Mesendoderm (in vitro differentiated cells): ENCODE measurements at places on chromosomes 1 and 21.

- no peak for DNase-seq
Measured at GRCh38 chr1:201742955-201743805, 85.8 kb upstream of the IPO9 start.

DNA sequence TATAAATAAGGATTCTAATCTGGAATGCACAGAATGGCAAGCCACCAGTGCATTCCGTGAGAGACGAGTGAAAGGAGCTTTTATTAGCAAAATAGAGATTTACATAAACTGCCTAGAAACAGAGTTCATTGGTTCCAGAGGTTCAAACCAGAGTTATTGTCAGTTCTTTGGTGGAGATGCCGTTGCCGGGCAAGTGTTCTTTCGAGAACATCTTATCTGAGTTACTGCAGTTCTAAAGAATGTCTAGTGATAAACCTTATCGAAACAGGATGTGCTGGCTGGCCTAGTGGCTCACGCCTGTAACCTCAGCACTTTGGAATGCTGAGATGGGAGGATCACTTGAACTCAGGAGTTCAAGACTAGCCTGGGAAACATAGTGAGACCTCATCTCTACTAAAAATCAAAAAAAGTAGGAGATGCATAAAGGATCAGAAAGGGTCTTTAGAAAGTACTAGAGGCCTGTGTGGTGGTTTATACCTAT lies 19.9 kb upstream of the EVI5 start:
- peak; percentile 98 for DNase-seq

- DNase-seq: no peak
Measured at GRCh38 chr21:17114045-17114444, 398.8 kb upstream of the CXADR start.

DNA sequence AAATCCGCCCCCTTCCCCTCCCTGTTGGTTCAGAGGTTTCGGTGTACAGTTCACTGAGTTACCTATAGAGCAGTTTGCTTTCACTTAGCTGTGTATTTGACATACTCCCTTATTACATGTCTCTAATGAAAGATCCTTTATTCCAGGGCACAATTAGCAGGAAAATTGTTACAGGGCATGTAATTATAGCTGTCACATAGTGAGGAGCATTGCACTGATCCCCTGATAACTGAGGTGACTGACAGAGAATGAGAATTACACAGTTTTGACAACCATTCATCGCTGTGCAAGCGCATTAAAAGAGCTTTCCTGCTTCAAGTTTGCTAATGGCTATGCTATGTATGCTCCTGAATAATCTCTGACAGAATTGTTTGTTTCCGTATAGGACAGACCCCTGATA lies 26.9 kb downstream of the DAP3 start:
- DNase-seq: no peak

GRCh38 chr1:156356262-156356874 lies 12.6 kb upstream of the RHBG start:
- no peak for DNase-seq

DNA sequence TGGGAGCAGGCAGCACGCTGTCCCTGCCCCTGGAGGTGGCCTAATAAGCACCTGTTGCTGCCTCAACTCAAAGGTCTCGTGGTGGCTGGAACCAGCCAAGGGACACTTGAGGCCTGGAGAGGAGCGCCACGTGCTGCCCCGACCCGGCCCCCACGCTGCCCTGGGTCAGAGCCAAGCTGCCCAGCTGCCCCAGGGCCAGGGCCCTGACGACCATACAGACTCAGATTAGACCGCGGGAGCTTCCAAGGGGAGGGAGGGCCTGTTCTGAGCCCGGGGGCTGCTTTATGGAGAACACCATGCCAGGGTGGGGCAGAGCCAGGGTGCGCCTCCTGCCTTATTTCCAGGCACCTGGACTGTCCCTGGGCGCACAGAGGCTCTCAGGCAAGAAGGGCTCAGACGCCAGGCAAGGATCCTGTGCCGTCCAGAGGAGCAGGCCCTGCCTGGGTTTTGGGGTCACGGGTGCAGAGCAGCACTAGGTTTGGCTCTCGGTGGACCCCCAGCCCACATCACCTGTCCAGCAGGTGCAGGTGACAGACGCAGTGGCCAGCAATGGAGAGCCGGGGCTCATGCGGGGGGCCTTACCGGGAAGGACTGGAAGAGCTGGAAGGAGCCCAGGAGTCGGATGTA lies 18.6 kb downstream of the KRTAP10-1 start:
- no peak for DNase-seq

- peak; percentile 98 for DNase-seq
Measured at GRCh38 chr1:32464716-32465577, at the start of gene ZBTB8B. TSS of gene ZBTB8B (plus strand) at chr1:32465072. CDS start at chr1:32470625, 5,553 bp downstream.

GRCh38 chr1:236520445-236521005 lies 3.3 kb upstream of the LGALS8 start:
- peak; percentile 60 for DNase-seq

- DNase-seq: no peak
Measured at GRCh38 chr21:37294679-37295078, 27.5 kb upstream of the VPS26C start.

DNA sequence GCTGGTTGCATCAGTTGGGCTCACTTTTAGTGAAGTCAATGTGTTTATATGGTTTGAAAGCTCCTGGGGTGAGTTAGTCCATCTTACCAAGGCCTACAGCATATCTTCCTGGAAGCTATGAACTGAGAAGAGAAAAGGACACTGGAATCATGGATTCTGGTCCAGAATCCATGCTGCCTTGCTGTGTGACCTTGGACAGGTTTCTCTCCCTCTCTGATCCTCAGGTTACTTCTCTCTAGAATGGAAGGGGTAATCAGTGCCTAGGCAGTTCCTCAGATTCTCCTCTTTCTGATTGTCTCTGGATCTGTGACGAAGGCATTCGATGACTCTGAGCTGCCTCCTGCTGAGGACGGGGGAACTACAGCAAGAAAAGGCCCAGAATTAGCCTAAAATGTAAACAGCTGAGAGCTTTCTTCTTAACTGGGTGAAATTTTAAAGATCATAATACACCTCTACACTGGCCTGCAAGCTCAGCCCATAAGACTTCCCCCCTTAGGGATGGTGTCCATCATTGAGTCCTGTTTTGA lies 425.0 kb upstream of the VAMP3 start:
- peak; percentile 44 for DNase-seq
